ENCODE measurements at places on chromosomes 16 and 17.

DNA sequence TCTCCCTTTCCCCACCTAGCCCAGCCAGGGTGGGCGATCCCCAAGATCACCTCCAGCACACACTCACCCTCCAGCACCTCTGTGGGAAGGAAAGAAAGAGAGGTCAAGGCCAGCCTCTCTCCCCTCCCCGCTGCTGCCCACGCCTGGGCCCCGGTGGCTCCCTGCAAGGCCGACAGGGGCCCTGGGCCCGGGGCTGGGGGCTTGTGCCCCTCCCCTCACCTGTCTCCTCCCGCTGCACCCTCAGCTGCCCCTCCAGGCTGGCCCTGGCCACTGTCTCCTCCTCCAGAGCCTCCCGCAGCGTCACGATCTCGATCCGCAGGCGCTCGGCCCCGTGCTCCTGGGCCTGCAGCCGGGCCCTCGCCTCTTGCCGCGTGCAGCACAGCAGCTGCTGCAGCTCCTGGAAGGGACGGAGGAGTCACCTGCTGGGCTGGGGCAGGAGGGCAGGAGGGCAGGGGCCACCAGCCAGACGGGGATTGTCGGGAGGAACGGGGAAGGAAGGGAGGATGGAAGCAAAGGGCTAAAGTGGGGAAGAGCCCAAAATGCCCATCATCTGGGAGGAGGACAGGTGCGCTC, 19.2 kb downstream of the RABEP2 start:
- no peak for DNase-seq

DNA sequence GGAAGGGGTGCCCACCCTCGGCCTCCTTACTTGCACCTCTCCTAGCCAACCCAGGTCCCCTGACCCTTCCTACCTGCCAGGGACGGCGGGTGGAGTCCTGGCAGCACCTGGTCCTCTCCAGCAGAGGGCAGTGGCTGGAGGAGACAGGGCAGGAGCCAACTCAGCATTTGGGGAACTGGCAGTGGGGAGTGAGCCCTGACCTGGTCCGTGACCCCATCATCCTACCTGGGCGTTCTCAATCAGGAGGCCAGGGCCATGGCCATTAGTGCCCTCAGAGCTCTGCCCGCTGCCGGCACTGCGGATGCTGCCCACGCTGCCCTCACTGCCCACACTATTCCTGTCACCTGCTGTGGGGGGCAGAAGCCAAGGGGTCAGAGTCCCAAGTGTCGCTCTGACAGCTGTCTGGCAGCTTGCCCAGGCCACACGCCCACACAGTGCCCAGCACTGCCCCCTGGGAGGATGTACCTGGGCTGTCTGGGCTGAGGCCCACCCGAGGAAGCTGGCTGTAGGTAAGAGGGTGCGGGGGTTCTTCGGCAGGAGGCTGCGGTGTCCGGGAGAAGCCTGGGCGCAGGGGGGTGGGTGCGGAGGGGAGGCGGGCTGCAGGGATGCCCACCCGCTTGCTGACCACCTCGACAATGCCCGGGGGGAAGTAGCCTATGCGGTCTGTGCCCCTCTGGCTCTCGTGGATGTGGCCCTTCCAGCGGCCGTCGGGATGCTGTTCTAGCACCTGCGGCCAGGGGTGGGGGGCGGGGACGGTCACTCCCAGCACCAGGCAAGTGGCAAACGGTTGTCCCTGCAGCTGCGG, 10.8 kb downstream of the CASKIN2 start:
- no peak for DNase-seq

GRCh38 chr17:78159575-78160158, 8.7 kb upstream of the SYNGR2 start:
- DNase-seq = no peak

- no peak for DNase-seq
Observed at GRCh38 chr17:64223283-64223682, 39.8 kb downstream of the TEX2 start.

DNA sequence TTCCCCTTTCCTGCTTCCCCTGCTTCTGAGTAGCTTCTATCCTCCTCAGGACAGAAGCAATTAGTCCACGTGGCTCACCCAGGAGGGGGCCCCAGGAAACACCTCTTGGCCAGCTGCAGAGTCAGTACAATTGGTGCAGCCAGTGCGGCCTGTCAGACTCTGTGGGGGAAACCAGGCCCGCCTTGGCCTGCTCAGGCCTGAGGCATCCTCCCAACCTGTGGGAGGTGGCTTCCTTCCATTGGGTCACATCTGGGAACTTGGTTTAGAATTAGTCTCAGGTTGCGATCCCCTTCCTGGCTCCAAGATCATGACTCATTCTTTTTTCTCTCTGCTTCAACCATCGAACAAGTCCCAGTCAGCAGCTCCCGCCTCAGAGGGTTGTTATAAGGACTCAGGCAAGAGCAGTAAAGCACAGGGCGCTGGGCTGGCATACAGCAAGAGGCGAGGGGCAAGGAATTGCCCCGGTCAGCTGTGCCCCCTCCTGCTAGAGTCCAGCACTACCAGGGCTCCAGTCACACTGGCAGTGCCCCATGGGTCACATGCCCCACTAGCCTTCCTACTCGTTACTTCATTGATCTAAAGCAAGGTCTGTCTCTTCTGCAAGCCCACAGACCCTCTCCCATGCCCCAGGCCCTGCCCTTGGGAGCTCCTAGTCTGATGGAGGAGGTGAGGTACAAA, 8.1 kb upstream of the EPX start:
- peak; percentile 17 for DNase-seq

- DNase-seq = no peak
Observed at GRCh38 chr16:58862334-58863021, 128.4 kb upstream of the GOT2 start.

DNA sequence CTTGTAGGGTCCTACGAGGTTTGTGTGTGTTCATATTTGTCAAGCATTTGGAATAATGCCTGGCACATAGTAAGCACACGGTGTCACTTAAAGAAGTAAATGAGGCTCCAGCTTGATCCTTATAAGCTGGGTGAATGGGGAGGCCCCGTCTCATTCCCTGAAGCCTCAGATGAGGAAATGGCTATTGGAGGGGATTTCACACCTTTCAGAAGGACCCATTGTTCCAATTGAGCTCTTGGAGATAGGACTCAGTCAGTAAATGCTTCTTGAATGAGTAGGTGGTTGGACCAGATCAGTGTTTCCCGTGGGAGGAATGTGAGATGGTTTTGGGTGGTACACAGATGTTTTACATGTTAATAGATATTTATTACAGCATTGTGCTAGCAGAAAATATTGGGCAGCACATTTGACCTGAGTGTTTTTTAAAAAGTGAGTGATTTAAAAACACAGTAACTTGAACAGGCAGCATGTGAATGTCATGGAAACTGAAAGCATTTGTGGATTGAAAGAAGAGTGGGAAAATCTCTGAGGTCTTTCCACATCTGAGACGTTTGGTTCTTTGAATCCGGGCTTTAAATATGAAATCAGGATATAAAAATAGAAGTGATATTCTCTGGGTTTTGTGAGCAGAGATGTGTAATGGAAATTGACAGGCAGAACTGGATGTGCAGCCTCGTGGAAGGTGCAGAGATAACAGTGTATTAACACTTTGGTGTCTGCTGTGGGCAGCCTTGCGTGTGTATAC, 36.4 kb upstream of the ARHGAP17 start:
- DNase-seq = no peak

GRCh38 chr16:70267516-70267915, 15.8 kb upstream of the EXOSC6 start:
- DNase-seq = no peak

DNA sequence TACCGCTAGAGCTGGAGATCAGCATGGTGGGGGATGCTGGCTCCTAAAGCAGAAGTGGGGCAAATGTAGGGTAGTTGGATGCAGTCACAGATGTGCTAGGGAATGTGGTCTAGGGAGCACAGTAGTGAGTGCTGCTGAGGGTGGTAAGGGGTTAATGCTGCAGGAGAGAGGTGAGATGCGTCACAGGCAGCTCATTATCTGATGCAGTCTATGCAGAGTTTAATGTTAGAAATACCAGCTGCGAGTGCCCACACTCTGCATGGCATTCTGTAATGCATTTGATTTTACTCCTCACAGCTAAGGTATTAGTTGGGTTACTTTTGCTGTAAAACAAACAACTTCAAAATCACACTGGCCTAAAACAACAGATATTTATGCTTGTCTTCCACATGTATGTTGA, 491.3 kb upstream of the HSBP1 start:
- no peak for DNase-seq

DNA sequence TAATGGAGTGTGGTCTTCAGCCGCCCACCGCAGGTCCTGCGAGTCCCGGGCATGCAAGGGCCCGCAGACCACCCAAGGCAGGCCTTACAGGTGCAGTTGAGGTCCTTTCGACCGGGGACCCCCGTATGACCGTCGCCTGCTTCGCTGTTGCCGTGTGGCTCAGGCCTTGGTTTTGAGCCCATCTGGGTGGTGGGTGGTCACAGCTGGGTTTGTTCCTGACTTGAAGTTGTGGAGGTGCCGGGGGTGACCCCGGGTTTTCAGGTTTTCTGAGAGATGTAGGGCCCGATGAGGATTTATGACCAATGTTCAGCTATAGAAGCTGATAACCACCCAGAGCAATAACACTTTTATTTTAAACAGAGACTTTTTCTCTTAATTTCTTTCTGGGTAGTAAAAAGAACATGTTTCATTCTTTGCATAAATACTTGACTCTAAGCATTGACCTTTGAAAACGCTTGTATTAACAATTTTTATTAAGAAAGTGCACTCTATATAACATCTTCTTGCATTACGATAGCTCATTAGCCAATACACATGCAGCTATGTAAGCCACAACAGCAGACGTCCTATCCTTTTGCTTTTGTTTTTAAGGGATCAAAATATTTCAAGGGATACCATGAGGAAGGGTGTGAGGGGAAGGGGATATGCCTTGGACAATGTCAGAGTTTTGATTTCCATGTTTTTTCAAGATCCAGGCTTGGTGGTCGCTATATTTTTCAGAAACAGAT, 1.9 kb downstream of the FOXL1 start:
- DNase-seq = no peak

DNA sequence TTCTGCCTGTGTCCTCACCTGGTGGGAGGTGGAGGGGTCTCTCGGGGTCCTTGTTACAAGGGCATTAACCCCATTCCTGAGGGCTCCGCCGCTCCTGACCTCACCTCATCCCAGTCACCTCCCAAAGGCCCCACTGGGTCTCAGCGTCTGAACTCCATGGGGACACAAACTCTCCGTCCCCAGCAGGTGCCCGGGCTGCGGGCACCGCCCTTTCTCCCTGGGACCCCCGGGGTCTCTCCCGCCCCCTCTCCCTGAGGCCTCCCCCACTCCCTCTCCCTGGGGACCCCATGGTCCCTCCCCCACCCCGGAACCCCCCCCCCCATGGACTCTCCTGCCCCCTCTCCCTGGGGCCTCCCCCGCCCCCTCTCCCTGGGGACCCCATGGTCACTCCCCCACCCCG, 24.8 kb downstream of the CACNA1H start:
- no peak for DNase-seq

DNA sequence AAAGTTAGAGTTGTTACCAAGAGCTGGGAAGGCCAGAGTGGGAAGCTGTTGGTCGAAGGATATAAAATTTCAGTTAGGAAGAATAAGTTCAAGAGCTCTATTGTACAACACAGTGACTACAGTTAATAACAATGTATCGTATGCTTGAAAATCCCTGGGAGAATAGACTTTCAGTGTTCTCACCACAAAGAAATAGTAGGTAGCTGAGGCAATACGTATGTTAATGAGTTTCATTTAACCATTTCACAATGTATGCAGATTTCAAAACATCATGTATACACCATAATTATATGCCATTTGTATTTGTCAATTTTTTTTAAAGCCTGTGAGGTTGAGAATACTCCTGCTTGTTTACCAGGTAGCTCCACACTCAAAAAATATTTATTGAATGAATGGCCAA, 41.5 kb upstream of the MYOCD start:
- DNase-seq = no peak

DNA sequence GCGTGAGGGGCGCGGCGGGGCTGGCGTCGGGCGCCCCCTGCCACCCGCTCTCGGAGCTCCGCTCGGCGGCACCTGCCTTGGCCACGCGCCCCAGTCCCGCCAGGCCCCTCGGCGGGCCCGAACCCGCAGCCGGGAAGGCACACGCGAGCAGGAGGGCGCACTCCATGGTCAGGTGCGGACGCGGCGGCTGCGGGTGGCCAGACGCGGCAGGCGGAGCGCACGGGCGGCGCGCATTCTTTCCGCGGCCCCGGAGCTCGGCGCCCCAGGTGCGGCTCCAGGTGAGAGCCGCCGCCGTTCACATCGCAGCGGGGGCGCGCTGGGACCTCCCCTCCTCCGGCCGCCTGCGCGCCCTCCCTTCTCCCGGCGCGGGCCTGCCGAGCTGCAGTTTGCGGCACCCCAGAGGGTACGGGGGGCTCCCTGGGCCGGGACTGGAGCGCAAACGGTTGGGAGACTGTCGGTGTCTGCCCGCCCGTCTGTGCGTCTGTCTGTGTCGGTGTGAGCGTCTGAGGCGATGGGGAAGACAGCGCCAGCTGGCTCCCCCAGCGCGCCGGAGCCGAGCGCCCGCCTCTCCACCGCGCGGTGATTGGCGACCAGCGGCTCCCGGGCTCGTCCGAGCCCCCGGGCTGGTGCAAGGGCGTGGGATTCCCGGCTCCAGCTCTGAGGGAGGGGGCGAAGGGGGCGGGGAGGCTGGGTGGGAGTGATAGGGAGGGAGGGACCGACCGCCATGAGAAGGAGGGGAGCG, at the start of gene ADAMTS18:
Gene ADAMTS18, minus strand, starts transcription at position 505 of the 742 bp plus-strand sequence. Its CDS starts 339 bp downstream, at position 166.
- DNase-seq = no peak

DNA sequence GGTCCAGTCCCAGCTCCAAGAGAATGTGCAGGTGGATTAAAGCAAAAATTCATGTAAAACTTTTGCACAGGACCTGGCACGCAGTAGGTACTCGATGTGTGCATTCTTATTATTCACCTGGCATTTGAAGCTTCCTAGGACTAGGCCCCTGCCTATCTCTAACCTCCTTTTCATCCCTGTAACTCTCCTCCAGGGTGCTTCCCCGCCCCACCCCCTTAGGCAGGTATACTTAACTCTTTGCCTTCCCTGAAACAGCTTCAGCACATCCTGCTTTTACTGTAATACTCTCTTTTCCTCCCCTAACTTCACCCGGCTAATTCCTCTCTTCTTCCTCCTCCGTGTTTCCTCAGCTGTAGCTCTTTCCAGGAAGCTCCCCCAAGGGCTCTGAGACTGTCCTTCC, 54.8 kb downstream of the CDK5R1 start:
- no peak for DNase-seq

GRCh38 chr16:13829697-13830299, 90.2 kb upstream of the ERCC4 start:
- peak; percentile 41 for DNase-seq

- DNase-seq = no peak
Observed at GRCh38 chr16:49269201-49269600, 12.4 kb downstream of the CBLN1 start.
